ENCODE measurements at places on chromosomes 5 and 9.

GRCh38 chr5:114305402-114306207, 56.3 kb upstream of the KCNN2 start:
- DNase-seq: no peak

- DNase-seq: no peak
Observed at GRCh38 chr5:1850324-1851154, 32.2 kb downstream of the IRX4 start.

DNA sequence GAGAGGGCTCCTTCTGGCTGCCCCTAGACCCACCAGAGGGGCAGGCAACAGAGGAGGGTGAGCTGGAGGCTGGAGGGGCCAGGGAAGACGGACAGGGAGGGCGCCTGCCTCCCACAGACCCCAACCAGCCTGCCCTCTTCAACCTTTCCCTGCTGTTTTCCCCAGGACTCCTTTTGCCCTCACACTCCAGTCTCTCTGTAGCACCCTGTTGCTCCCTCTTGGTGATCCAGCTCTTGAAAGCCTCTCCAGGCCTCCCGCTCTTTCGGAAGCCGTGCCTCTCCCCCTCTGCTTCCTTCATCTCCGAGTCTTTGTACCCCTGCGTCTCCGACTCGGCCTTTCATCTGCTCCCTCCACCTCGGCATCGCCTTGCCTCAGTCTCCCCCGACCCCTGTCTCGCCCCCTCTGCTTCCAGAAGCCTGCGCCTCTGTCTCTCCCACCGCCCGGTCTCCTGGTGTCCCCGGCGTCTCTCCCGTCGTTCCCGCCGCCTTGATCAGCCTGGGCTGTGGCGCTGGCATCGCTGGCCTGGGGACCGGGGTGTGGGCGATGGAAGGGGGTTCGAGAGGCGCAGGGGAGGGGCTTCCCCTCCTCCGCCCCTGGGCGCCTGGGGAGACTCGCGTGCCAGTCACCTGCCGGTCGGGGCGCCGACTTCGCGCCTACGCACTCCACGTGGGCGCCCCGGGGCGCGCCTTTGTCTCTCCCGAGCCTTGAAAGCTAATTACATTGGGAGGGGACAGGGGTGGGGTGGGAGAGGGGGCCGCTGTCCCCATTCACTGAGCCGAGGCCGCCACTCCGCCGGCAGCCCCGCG, 5.3 kb upstream of the PRDM12 start:
- DNase-seq: no peak

- DNase-seq: no peak
Observed at GRCh38 chr5:113378081-113378480, 56.7 kb downstream of the TSSK1B start.

GRCh38 chr5:38723426-38723825, 122.4 kb upstream of the OSMR start:
- no peak for DNase-seq

- no peak for DNase-seq
Observed at GRCh38 chr9:4985386-4986266, 554 bp downstream of the JAK2 start.

- no peak for DNase-seq
Observed at GRCh38 chr5:15926586-15926985, 253.0 kb downstream of the MARCHF11 start.

GRCh38 chr5:9524941-9525340, 20.9 kb downstream of the SEMA5A start:
- DNase-seq: no peak

DNA sequence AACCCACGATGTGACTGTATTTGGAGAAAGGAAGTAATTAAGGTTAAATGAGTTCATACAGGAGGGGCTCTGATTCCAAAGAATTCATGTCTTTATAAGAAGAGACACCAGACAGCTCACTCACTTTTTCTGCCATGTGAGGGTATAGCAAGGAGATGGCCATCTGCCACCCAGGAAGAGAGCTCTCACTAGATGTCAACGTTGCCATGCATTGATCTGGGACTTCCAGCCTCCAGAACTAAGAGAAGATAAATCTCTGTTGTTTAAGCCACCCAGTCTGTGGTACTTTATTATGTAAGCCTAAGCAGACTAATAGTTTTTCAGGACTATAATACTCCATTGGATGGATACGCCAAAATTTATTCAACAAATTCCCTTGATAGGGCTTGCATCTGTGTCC, 89.8 kb upstream of the RAD23B start:
- no peak for DNase-seq

GRCh38 chr5:148910686-148911361, 84.4 kb downstream of the ADRB2 start:
- DNase-seq: no peak

GRCh38 chr9:76302947-76303550, 91.2 kb downstream of the RFK start:
- peak; percentile 20 for DNase-seq

DNA sequence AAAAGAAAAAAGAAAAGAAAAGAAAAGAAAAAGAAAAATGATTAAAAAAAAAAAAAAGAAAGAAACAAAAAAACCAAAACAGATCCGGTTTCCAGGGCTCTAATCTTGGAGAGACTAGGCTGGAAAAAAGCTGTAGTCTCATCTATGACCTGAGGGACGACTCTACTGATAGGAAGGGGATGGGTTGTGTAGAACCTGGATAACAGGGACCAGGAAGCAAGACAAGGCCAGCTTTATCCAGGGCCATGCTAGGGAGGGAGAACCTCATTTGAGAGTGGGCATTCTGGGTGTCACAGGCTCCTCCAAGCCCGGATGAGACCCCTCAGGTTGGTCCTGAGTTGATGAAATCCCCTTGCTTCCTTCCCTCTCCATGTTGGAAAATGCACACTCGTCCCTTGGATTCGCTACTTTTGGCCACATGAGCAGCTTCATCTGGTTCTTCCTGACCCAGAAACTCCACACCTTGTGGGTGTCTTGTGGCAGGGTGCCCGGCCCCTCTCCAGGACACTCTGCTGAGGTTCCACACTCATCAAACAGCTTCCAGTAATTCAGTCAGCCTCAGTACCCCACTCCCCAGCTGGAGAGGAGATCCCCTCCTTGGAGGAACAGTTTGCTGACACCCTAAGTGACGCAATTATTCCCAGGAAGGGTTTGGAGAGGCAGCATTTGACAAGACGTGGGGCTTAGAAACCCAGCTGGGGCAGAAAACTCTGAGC, 71.1 kb upstream of the LHFPL2 start:
- no peak for DNase-seq

DNA sequence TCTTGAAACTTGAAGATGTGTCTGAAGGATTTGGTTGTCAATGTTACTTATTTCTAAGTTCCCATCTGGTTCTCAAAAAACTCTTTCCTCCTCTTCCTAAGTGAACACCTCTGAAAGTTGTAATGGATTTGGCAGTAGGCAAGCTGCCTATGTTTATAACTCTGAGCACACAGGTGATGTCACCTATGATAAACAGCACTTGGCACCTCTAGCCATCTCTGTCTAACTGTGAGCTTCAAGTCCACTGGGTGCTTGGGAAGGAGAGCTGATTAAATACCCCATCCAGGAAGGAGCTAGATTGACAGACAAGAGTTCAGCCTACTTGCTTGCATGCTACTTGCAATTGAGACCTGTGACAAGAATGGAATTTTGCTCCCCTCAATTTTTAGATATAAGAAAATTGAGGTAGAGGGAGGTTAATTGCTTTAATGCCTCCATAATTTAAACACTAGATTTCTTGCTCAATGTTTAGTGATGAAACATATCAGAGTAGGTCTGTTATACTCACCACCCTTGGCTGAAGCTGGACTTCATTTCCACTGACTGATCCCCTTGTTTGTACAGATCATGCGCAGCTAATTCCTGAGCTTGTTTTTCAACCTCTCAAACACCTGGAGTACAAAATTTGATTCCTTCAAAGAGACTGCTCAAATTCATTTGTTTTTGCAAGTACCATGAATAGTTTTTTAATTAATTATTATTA, 49.9 kb downstream of the PDE4D start:
- no peak for DNase-seq

DNA sequence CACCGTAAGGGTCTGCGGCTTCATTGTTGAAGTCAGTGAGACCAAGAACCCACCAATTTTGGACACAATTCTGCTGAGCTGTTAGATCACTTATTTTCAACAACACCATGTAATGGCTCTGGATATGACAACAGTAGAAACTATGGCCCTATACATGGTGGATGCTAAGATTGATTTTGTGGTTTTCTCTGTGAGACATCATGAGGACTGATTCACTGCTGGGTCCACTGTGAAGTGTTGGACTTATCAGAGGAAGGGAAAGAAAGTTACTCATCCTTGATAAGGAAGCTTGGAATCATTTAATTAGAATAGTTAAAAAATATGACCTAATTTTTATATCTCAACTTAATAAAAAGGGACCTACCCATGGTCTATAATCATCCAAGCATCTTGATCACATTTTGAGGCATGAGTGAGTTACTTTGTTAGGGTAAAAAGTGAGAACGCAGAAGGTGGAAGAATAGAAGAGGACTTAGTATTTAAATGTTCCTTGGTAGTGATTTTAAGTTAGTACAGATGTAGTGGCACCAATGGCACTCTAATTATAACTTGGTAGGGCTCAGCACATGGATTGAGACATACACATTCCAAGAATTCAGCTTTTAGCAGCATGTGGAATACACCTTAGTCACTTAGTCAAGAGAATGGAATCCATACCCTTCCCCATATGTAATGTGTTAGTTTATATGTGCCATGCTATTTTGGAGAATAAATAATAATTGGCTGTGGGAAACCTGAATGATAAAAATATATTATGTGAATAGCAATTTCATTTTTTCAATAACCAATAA, 123.5 kb upstream of the CD180 start:
- DNase-seq: no peak

GRCh38 chr9:119810645-119811429, 441.6 kb upstream of the BRINP1 start:
- DNase-seq: no peak

DNA sequence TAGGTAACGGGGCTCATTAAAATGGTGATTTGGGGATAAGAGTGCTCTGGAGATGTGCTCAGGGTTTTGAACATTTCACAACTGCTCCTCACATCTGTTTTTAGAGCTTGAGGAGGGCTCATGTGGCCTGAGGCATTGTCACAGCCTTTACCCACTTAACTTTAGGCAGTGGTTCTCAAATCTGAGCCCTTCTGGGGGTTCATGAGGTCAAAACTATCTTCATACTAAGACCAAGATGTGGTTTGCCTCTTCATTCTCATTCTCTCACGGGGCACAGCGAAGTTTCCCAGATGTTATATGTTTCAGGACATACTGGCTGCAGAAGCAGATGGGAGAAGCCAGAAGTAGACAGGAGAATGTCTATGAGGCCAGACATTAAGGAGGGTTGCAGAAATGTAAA, 38.4 kb downstream of the STXBP1 start:
- DNase-seq: no peak

DNA sequence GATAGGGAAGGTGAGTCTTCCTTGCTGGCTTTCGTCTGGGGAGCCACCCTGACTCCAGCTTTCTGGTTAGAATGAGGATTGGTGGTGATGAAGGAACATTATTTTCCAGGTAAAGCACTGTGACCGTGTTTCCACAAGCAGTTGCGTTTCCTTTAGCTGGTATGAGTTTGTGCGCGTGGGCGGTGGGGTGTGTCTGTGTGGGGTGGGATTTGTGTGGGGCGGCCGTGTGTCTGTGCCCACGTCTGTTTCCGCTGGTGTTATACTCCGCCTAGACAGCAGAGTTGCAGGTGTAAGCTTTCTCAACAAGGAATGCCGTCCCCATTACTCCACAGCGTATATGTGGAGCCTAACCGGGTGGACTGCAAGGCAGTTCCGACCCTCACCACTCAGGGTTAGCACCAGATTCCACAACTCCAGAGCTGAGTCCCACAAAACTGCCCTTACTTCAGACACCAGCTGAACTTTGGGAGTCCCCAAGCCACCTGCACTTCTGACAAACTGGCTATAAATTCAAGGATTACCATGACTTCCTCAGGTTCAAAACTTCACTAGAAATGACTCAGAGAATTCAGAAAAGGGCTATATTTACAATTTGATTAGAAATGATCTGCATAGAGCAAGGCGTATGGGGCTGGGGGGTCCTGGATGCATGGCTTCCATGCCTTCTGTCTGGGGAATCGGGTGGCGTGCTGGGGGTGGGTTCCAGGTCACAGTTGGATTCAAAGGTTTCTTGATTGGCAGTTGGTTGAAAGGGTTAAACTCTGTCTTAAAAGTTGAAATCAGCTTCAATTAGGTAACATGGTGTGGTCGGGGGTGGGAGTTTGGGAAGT, 29.8 kb downstream of the PROP1 start:
- no peak for DNase-seq

DNA sequence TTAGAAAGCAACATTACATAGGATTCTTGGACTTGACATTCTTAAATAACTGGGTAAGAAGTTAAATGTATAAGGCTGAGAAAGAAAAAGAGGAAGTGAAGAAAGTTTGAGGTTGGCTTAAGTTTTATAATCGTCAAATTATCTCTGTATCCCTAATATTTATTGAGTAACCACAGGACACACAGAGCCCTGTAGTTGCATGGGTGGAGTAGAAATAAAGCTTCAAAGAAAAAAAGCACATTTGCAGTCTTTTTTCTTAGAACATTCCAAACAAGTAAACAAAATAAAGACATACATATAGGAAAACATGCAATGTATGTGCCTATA, 137.0 kb downstream of the CCDC192 start:
- no peak for DNase-seq

- no peak for DNase-seq
Observed at GRCh38 chr5:1141834-1142233, 30.0 kb upstream of the SLC12A7 start.

DNA sequence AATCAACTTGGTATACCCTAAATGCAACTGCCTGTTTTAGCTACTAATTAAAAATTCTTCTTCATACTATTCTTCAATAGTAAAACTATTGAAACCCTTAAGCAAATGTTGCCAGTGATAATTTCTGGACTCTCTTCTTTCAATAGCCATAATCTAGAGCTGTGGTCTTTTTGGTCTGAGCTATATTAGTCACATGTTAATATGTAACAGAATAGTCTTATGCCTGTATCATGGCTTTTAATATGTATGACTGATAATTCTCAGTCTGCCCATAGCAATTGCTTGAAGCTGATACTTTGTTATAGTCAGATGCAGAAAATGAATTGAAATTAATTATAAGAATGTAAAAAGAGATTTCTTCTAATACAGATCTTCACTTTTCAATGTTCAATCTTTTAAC, 1871.9 kb upstream of the CDH6 start:
- DNase-seq: no peak

DNA sequence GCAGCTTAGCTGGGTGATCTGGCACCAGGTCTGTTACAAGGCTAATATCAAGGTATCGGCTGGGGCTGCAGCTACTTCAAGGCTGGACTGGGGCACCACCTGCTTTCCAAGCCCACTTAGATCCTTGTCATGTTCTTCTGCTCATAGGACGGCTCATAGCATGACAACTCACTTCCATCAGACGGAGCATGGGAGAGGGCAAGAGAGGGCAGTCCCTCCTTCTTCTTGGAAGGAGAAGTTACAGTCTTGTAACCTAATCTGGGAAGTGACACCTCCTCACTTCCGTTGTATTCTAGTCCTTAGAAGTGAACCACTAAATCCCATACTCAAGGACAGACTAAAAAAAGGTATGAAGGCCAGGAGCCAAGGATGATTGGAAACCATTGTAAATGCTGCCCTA, 258.2 kb downstream of the MAST4 start:
- no peak for DNase-seq
